ENCODE measurements at places on chromosomes 7 and 10.

- DNase-seq: no peak
These were observed 172.6 kb upstream of the KLF14 start for GRCh38 chr7:130906575-130906974.

DNA sequence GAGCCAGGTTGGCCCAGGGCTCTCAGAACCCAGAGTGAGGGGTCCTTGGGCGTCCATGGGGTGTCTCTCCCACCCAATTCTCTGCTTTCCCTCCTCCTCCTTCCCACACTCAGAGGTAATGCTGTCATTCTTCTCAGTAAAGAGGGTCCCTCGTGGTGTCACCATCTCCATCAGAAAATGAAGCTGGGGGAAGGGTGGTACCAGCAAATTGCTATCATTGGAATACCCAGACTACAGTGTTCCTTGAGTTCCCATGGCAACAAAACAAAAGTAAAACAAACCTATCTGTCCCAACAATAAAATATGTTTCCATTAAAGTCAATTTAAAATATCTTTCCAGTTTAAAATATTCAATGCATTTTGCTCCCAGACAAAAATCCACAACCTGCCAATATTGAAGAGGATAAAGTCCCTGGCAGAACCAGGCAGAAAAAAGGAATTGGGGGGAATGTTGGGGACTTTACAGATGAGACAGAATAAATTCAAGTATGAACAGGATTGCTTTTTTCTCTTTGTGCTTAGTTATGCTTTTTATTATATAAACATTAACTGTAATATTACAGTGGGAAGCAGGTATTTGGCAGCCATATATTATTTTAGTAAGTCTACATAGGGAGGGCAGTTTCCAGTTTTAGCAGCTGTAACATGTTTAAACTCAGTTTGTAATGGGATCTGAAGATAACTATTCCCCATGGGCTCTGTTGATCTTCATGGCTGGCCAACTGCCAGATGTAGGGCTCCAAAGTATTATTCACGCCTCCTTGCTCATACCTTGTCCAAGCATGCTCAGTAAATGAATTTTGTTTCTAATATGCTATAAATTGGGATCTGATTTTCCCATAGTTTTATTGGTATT lies 182.1 kb downstream of the ARID5B start:
- no peak for DNase-seq

DNA sequence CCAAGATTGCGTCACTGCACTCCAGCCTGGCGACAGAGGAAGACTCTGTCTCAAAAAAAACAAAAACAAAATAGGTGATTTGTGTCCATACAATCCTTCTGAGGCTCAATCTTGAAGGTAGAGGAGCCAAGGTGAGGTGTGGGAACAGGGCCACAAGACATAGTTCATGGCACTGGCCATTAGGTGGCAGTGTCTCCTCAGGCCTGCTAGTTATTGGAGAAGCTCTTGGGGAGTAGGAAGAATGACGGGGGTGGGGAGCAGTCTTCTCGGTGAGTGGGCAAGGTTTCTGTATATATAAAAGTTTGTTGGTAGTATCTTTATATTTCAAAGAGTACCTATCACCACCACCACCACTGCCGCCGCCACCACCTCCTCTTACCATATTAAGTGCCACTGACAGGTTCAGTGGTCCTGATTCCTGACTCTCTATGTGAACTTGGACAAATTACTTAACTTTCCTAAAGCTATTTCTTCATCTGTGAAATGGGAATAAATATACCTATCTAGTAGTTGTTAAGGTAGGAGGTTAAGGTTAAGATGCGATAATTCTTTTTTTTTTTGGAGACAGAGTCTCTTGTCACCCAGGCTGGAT lies 24.0 kb downstream of the CCSER2 start:
- DNase-seq: peak; percentile 76

DNA sequence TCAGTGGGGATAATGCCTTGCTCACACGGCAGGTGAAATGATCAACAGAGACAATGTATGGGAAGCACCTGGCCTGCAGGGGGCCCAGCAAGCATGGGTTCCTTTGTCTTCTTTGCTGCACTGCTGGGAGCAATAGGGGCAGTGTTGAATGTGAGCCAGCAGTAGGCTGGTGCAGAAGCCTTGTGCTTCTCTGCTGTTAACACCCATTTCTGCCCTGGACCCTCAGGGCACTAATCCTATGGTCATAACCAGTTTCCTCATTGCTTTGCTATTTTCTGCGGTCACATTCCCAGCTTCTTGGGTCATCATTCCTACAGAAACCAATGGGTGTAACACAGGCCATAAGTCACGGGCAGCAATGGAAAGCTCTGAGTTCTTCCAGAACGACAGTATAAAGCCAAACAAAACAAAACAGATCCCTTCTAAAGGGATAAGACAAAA lies 10.9 kb upstream of the LGI1 start:
- no peak for DNase-seq
